RPMI7951 (cell line): ENCODE measurements at places on chromosomes 16 and 17. TPM values are rescaled to one million over a fixed set of nuclear protein-coding genes. Genes with fewer than 3 reads are reported as not detected.

GRCh38 chr16:23856251-23856709 lies 20.5 kb downstream of the PRKCB start:
- DNase-seq: no peak

GRCh38 chr17:48494335-48494734 lies 36.5 kb downstream of the HOXB1 start:
- DNase-seq: peak; percentile 73

DNA sequence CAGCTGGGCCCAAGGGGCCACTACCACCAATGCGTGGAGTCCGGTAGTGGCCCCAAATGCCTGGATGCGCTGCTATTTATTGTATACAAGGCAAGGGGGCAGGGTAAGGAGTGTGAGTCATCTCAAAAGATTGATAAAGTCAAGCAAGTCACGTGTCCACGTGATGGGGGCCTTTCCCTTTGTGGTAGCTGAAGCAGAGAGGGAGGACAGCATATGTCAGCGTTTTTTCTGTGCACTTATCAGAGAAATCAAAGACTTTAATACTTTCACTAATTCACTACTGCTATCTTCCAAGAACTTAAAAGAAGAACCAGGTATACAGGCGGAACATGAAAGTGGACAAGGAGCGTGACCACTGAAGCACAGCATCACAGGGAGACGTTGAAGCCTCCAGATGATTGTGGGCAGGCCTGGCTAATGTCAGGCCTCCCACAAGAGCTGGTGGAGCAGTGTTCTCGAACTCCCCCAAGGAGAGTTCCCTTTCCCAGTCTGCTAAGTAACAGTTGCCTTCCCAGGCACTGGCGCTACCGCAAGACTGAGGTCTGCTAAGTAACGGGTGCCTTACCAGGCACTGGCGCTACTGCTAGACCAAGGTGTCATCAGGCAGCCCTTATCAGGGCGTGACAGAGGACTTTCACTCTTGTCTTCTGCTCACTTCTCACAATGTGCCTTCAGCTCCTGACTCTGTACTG lies 10.8 kb upstream of the ASB16 start:
- peak; percentile 22 for DNase-seq

DNA sequence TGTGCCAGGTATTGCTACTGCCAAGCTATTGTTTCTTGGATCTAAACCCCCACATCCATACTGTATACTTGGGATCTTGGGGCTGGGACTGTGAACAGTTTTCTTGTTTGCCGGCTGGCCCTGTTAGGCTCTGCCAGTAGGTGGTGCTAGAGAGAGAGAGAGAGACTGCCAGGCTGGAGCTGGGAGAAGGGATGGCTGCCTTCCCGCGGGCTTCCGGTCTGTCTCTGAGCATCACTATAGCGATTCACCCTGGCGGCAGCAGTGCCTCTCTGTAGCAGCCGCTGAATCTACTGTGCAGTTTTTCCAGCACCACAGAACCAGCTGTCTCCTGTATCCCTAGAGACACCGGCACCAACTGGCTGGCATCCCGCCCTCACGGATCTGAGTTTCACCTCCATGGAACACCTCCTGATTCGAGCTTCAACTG lies 201.2 kb downstream of the UTP18 start:
- DNase-seq: peak; percentile 72

The PPP1R1B gene
- 0.48 TPM in 1 of 2 replicates, not detected in the other for total RNA-seq

The CASKIN2 gene
- total RNA-seq: 4.2 and 5.5 TPM in 2 replicates

The MFAP4 gene
- total RNA-seq: 4.7 and 5.2 TPM in 2 replicates

The TAT gene
- not detected in 2 replicates for total RNA-seq
